ENCODE measurements at places on chromosomes 12 and 14. TPM values are rescaled to one million over a fixed set of nuclear protein-coding genes. Genes with fewer than 3 reads are reported as not detected.

GRCh38 chr14:68785534-68786490 lies 7.1 kb downstream of the ZFP36L1 start:
- no peak for DNase-seq

GRCh38 chr14:89308232-89308959 lies 108.6 kb downstream of the FOXN3 start:
- DNase-seq, result no peak

GRCh38 chr14:85487215-85487614 lies 42.7 kb upstream of the FLRT2 start:
- no peak for DNase-seq

GRCh38 chr14:36655571-36655962 lies 6.1 kb upstream of the PAX9 start:
- DNase-seq, result no peak

The CLEC6A gene
- not detected for total RNA-seq

GRCh38 chr12:2364631-2365051 lies 311.9 kb downstream of the CACNA1C start:
- DNase-seq, result no peak

The NPFF gene
- total RNA-seq, result not detected

GRCh38 chr14:25759256-25759655 lies 709.3 kb upstream of the STXBP6 start:
- DNase-seq, result no peak

The DDX11 gene
- total RNA-seq, result 51.4 TPM

The CPNE6 gene
- total RNA-seq, result 0.31 TPM

GRCh38 chr14:106872611-106873446 lies 1346.4 kb downstream of the TMEM121 start:
- peak; percentile 90 for DNase-seq

The SLC6A12 gene
- total RNA-seq, result 2.3 TPM

GRCh38 chr12:44497044-44497443 lies 379.1 kb downstream of the NELL2 start:
- DNase-seq, result no peak

GRCh38 chr12:4556735-4557530 lies 5.1 kb upstream of the DYRK4 start:
- DNase-seq, result no peak

The C1RL gene
- 48.6 TPM for total RNA-seq

The ETV6 gene
- 54.6 TPM for total RNA-seq

DNA sequence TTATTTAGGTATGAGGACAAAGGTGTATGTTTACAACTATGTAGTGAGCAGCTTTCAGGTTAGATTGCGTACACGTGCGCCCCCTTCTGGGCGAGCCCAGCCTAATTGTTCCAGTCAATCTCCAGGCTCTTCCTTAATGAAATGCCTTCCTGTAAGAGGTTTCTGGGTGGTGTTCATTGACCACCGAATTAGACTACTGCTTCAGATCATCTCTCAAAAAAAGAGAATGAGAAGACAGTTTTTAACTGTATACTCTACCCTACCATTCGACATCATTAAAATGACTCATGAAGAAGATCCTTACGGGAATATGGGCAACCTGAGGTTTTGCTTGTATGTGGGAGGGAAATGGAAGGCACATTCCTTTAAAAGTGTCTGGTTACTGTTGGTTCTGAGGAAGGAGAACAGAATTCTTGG lies 2.1 kb downstream of the LUM start:
- peak; percentile 29 for DNase-seq

DNA sequence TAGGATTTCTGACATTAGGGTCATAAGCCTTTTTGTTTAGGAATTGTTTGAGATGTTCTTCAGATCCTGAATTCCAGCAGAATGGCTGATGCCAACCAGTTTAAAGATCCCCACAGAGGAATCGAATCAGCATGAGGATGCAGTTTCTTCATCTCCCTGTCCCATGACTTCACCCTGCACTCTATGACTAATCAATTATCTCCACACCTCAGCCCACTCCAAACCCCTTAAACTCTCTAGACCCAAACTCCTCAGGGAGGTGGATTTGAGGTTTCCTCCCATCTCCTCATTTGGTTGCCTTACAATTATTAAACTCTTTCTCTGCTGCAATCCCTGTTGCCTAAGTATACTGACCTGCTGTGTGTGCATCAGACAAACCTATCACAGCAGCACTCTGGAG lies 86.5 kb upstream of the CRY1 start:
- DNase-seq, result no peak

- DNase-seq, result no peak
These were observed 54.4 kb downstream of the SPPL3 start for GRCh38 chr12:120849765-120850164.

The ACVRL1 gene
- total RNA-seq, result 214 TPM

DNA sequence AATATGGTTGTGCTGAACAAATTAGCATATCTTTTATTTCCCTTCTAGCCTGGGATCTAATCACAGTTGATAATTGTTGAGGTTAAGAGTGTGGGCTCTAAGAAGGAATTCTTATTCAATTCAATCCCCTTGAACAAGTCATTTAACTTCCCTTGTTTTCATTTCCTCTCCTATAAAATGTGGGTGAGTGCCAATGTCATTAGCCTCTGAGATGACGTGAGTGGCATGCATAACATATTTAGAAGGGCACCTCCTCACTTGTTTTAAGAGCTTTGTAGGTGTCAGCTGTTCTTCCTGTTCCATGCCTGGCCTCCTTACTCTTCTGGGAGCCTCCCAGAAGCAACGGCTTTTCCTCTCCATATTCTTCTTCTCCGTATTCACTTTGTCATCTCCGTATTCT lies 155.4 kb upstream of the NEDD1 start:
- no peak for DNase-seq

The GPRC5A gene
- total RNA-seq, result 206 TPM
